Nasal cavity respiratory epithelium epithelial cell of viscerocranial mucosa (primary cell): ENCODE measurements at places on chromosomes 2 and 18. TPM values are rescaled to one million over a fixed set of nuclear protein-coding genes. Genes with fewer than 3 reads are reported as not detected.

The CD8A gene
- 0.07 TPM in 1 of 2 replicates, not detected in the other for total RNA-seq

The RFTN2 gene
- total RNA-seq: 0.14 TPM in 1 of 2 replicates, not detected in the other

The SERPINB4 gene
- 1.7 and 63.5 TPM in 2 replicates for total RNA-seq

The TACR1 gene
- not detected in 2 replicates for total RNA-seq

The GPR148 gene
- total RNA-seq: not detected in 2 replicates

The GPR45 gene
- total RNA-seq: not detected in 2 replicates

The TRAPPC8 gene
- 50.6 and 60.9 TPM in 2 replicates for total RNA-seq

The SCN7A gene
- under 0.01 TPM in 1 of 2 replicates, not detected in the other for total RNA-seq

The TPO gene
- 0.07 TPM in 1 of 2 replicates, not detected in the other for total RNA-seq

The PTH2R gene
- total RNA-seq: not detected in 2 replicates
